ENCODE measurements at places on chromosomes 13 and 19.
A peak's percentile ranks its signal among the peaks of the same experiment; 100 is the strongest.

DNA sequence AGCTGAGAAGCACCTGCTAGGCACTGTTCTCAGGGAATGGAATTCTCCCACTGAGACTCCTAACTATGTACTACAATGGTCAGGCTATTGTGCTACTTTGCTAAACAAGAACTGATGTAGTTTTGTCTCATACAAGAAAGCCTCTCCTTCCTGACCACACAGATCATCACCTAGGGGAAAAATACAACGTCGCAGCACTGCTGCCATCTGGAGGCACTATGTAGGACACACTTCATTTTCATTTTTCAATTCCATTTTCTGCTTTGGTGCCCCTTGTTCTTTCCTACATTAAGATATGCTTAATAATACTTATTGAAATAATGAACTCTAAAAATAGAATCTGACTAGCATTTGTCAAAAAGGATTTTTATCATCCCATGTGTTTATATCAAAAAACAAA, 21.1 kb downstream of the PROSER1 start:
- DNase-seq: peak; percentile 72

GRCh38 chr19:5933391-5934068, 19.5 kb downstream of the CAPS start:
- no peak for DNase-seq

GRCh38 chr13:22262001-22262885, 591.4 kb downstream of the FGF9 start:
- DNase-seq: no peak

DNA sequence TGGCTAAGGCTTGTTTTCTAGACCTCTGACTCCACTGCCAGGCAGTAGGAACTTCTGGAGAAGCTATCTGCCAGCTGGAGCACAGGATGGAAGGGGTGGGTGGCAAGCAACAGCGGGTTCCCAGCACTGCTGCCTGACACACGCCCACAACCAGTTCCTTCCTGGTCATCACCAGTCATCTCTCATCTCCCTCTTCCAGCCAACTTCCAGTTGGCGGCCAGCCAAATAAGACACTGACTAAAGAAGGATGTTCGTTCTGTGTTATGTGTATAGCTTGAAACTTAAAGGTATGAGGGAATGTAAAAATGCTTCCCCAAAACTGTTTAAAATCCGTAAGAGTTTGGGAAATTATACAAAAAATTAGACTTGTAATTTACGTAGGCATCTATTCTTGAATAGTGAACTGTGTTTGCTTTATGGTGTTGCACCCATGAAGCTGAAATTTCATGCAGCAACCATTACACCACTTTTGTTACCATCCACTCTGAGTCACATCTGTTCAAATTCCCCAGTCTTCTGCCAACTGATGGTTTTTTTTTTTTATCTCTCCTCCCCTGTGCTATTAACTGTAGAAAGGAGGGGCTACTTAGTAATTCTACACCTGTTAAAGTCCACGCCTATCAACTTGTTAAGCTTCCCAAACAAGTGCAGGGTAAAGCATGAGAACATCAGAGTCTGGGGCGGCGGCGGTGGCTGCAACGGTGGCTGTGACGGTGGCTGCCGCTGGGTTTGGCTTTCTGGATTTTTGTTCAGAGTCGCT, 86.2 kb upstream of the FRY start:
- DNase-seq: peak; percentile 60

GRCh38 chr13:43648733-43649132, 138.0 kb downstream of the ENOX1 start:
- DNase-seq: no peak

DNA sequence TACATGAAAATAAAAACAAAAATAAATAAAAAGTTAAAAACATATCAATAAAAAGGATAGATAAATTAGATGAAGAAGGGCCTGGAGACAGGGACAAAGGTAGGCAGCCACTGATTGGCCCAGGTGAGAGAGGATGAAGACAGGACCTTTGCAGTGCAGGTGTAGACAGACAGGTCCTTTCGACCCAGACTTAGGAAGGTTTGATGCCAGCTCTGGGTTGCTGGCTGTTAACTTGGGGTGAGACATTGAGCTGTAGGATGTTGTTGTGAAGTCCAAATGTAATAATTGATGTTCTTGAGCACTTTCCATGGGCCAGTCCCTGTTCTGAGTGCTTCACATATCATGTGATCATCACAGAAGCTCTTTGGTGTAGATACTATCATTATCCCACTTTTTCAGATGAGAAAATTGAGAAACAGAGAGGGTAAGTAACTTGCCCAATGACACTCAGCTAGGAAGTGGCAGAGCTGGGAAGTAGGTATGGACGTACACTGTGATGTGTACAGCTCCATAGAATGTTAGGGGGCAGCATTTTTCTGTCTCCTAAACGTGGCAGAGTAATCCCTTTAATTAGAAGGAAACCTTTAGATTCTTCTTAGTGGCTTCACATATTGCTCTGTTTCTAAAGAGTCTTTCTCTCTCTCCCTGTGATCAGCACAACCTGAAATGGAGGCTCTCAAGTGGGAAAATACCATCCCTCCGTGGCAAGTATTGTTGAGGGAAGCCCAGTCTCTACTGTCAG, 76.0 kb upstream of the STK24 start:
- DNase-seq: no peak

DNA sequence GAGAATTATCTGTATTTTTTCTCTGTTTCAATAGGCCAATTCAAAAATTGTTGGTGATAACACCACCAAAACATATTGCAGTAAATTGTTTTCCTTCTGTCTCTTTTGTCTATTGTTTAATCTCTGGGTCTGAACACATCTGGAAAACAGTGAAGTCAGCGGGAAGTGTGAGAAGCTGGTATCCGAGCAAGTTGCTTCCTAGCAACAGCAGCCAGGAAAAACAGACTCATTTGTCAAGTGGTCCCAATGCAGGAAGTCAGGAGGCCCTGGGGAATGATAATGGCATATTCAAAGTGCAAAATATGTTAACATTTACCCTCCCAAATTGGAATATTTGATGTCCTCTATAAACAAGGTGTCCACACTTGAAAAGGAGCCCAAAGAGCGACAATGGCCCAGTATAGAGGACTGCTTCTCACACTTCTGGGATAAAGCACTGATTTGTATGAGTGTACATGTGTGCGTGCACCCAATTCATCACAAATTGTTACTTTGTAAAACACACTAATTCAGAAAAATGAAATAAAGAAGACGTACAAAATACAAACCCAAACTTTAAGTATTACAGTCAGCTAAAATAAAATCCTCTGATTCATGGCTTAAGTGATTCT, 515.0 kb downstream of the TBC1D4 start:
- peak; percentile 72 for DNase-seq
